ENCODE measurements at places on chromosomes 4 and X.
A peak's percentile ranks its signal among the peaks of the same experiment; 100 is the strongest.

DNA sequence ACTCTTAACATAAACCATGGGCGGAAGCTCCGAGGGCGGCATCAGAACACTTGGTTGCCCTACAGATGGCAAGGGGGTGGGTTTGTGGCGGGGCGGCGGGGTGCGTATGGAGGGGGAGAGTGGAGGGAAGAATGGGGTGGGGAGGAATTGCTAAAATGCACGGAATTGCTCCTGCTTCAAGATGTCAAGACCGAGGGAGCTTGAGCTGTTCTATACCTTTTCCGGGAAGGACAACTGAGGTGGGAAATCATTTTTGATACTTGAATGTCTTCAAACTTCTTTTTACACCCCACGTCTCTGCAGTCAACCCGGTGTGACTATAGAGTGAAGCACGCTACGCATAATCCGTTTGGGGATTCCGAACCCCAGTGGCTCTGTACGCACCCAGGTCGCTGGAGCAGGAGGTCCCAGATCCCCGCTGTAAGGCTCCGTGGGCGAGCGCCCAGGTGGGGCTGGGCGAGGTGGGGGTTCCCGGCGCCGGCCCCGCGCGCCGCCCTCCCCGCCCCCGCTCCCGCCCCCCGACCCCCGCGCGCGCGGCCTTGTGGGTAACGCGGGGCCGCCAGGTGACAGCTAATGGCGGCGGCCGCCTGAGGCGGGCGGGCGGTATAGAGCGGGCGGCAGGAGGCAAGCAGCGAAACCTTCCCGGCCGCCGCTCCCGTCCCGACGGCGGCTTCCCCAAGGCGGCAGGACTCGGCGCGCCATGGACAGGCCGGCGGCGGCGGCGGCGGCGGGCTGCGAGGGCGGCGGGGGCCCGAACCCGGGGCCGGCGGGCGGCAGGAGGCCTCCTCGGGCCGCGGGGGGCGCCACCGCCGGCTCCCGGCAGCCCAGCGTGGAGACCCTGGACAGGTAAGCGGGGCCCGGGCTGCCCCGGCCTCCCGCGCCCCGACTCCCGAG, at the start of gene MTMR1:
MTMR1 (plus strand) TSS at position 566 of the 894 bp plus-strand sequence; CDS start at position 701, 135 bp downstream.
- H3K4me1 ChIP-seq: peaks cover 7% of the 10 kb centered on the region
- peak within 1 kb of the TSS; percentile 69 for H3K4me3 ChIP-seq
- no peak for DNase-seq

DNA sequence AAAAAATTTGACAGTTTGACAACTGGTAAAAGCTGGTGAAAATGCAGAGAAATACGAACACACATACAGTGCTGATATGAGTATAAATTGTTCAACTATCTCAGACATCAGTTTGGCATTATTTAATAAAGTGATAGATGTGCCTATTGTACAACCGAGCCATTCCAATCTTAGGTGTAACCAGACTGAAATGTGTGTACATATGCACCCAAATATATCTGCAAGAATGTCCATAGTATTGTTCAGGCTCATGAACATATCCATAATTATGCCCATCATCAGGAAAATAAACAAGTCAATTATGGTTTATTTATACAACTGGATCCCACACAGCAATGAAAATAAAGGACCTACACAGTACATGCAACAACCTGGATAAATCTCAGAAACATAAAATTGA, 188.9 kb upstream of the DDX53 start:
- H3K36me3 ChIP-seq: no peaks in the 10 kb centered on the region
- H3K27me3 ChIP-seq: no peaks in the 10 kb centered on the region
- no peaks in the 10 kb centered on the region for H3K4me1 ChIP-seq
- H3K27ac ChIP-seq: no peak overlapping the region
- DNase-seq: no peak

GRCh38 chrX:48802089-48802904, 430 bp downstream of the HDAC6 start:
- H3K4me1 ChIP-seq: no peaks in the 10 kb centered on the region
- H3K27me3 ChIP-seq: no peaks in the 10 kb centered on the region
- H3K36me3 ChIP-seq: peaks cover 6% of the 10 kb centered on the region
- peak overlapping the region; percentile 62 for H3K4me3 ChIP-seq
- DNase-seq: peak; percentile 83

GRCh38 chr4:52292245-52292644, 241.1 kb downstream of the SPATA18 start:
- H3K4me1 ChIP-seq: no peaks in the 10 kb centered on the region
- H3K27me3 ChIP-seq: no peaks in the 10 kb centered on the region
- H3K4me3 ChIP-seq: no peak overlapping the region
- no peak overlapping the region for H3K27ac ChIP-seq
- no peaks in the 10 kb centered on the region for H3K36me3 ChIP-seq
